ENCODE measurements at places on chromosomes 16 and 17.

GRCh38 chr17:81578561-81579225, 26.5 kb upstream of the FAAP100 start:
- no peak for DNase-seq

GRCh38 chr17:45123930-45124796, 8.2 kb downstream of the PLCD3 start:
- peak; percentile 84 for DNase-seq

GRCh38 chr17:7798839-7799238, 35.2 kb upstream of the KDM6B start:
- DNase-seq, result no peak

DNA sequence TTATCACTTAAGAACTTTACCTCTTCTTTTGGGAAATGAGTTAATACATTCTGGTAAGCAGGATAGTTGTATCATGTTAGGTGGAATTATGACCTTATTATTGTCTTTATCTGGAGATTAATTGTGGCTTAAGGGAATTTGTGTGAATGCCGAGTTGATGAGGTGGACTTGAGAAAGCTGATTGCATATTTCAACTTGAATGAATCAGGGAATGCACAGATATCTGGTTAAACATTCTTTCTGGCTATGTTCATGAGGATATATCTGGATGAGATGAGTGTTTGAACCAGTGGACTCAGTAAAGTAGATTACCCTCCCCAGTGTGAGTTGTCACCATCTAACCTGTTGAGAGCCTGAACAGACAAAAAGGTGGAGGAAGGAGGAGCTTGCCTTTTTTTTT, 326.1 kb upstream of the GOT2 start:
- DNase-seq, result no peak

DNA sequence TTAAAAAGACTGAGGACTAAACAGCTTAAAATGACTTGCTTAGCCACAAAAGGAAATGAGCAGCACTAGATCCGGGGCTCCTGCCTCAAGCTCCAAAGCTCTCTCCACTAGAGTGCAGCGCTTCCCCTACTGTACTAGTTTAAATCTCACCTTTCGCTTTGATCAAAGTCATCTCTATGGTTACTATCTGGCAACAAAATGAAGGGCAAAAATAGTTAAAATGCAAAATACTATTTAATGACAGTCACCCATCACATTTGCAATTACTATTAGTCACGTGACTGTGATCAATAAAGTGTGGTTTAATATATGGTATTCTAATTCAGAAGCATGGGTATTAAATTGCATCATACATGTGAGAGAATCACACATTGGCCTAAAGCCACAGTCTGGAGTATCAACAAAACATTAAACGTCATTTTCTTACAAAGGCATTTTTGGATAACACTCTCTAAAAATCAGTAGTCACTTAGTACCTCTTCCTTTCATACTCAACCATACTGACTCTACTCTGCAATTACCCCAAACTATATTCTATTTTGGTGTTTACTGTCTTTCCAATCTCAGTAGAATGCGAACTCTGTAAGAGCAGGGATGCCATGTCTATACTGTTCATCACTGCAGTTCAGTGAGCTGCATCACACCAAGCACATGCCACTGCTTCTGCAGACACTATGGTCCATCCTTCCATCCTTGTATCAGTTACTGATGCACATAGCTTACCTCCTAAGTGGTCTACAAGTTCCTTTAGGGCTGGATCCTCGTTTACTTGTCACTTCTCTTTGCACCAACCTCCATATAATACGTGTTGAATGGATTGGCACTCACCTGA, 6.2 kb downstream of the PSMD12 start:
- no peak for DNase-seq

- DNase-seq, result no peak
Measured at GRCh38 chr17:67686241-67686640, 31.5 kb upstream of the NOL11 start.

GRCh38 chr17:969811-970355, 9.7 kb downstream of the NXN start:
- no peak for DNase-seq

- DNase-seq, result no peak
Measured at GRCh38 chr17:38637951-38638350, 32.2 kb upstream of the SRCIN1 start.

GRCh38 chr17:81334391-81334901, 39.3 kb upstream of the SLC38A10 start:
- no peak for DNase-seq

GRCh38 chr17:45195424-45195823, 26.3 kb upstream of the FMNL1 start:
- DNase-seq, result no peak

GRCh38 chr17:28472871-28473497, 460 bp upstream of the SLC13A2 start:
- peak; percentile 63 for DNase-seq

GRCh38 chr16:4548124-4548523, 8.0 kb upstream of the C16orf96 start:
- no peak for DNase-seq
